ENCODE measurements at places on chromosomes 5 and 9.

DNA sequence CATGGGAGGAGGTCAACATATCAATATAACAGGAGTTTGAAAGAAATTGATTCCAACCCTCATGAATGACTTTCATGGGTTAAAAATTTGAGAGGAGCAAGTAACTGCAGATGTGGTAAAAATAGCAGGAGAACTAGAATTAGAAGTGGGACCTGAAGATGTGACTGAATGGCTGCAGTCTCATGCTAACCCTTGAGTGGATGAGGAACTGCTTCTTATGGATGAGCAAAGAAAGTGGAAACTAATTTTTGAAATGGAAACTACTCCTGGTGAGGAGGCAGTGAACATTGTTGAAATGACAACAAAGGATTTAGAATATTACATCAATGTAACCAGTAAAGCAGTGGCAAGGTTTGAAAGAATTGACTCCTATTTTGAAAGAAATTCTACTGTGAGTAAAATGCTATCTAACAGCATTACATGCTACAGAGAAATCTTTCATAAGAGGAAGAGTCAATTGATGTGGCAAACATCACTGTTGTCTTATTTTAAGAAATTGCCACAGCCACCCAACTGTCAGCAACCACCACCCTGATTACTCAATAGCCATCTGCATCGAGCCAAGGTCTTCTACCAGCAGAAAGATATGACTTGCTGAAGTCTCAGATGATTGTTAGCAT, 1683.2 kb downstream of the MAT2B start:
- DNase-seq = peak; percentile 17

- DNase-seq = no peak
Observed at GRCh38 chr9:6641561-6641960, 4.0 kb downstream of the GLDC start.

DNA sequence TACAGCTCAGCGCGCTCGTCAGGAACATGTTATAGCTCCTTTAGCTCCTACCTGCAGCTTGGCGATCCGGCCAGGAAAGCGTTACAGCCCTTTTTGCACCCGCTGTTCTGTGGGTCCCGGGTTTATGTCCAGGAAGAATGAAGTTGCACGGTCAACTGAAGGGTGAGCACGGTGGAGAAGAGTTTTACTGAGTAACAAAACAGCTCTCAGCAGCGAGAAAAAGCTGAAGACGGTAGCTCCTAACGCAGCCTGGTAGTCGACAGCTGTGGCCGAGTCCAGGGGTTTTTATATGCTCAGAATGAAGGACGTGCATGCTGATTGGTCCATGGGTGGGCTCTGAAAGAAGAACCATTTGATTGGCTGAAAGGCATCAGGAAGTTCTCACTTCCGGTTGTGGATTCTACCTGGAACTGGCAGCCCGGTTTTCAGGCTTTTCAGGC, 1830.1 kb upstream of the NUDT12 start:
- no peak for DNase-seq

DNA sequence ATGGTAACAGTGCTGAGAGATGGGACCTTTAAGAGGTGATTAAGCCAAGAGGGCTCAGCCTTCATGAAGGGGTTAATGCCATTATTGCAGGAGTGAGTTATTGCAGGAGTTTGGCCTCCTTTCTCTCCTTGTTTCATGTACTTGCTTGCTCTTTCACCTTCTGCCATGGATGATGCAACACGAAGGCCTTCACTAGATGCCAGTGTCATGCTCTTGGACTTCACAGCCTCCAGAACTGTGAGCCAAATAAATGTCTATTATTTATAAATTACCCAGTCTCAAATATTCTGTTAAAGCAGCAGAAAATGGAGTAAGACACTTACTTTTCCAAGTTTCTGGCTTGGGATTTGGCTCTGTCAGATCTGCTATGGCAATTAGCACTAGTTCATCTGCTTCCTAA, 38.4 kb upstream of the RECK start:
- DNase-seq = no peak

- DNase-seq = no peak
Observed at GRCh38 chr9:33185858-33186257, 18.7 kb upstream of the B4GALT1 start.

GRCh38 chr9:2567922-2568321, 53.7 kb upstream of the VLDLR start:
- no peak for DNase-seq

- no peak for DNase-seq
Observed at GRCh38 chr9:111874500-111874899, 22.1 kb upstream of the UGCG start.

GRCh38 chr9:18396102-18396728, 77.7 kb upstream of the ADAMTSL1 start:
- DNase-seq = no peak

DNA sequence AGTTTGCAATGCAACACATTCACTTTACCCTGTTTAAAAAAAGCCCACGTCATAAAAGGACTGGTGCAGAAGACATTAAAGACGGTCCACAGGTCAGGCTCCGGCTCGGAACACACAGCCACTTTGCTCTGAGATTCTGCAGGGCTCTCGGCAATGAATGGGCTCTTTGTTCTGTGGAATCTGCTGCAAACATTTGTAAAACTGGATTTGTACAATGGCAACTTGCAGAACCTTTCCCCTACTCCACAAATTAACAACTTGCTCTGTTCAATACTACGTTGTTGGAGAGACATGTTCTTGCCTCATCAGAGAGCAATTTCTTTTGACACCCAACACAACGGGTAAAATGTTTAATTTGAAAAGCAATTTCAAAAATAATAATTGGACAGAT, 13.0 kb upstream of the NR5A1 start:
- DNase-seq = peak; percentile 79

- DNase-seq = no peak
Observed at GRCh38 chr5:1806974-1807373, 5.8 kb downstream of the NDUFS6 start.

- no peak for DNase-seq
Observed at GRCh38 chr5:8694545-8694944, 825.6 kb downstream of the MTRR start.

DNA sequence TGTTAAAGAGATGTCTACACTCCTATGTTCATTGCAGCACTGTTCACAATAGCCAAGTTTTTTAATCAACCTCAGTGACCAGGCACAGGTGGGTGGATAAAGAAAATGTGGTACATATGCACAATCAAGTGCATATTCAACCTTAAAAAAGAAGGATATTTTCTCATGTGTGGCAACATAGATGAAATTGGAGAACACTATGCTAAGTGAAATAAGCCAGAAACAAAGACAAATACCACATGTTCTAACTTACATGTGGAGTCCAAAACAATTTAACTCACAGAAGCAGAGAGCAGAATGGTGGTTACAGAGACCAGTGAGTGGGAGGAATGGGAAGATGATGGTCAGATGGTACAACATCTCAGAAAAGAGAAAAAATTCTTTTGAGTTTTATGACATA, 31.8 kb downstream of the ANXA1 start:
- DNase-seq = no peak

DNA sequence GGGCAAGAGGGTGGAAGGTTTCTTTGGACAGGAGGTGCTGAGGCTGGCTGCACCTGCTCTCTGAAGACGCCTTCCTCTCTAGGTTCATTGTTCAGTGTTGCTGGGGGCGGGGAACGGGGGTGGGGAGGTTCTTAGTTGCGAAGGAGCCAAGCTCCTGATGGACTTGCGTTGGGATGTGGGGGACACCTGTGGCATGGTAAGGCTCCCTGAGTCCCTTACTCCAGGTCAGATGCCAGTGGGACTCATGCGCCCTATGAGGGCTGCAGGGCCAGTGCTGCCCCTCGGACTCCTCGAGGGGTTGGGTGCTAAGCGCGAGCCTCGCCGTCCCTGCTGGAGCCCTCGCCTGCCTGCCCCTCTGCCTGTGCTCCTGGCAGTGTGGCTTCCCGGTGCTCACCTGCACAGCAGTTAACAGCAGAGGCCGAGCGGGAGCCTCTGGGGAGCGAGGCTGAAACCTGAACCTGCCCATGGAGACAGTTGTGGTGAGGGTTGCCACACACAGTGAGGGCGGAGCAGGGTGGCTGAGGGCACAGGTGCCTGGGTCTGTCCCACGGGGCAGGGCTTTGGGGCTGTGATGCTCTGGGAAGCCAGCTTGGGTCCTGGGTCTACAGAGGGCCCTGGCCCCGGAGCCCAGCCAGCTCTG, 5.5 kb downstream of the RNU6ATAC start:
- DNase-seq = no peak

Data from Ammon's horn (tissue), 1 donor.